ENCODE measurements at places on chromosomes 1 and 21. TPM values are rescaled to one million over a fixed set of nuclear protein-coding genes. Genes with fewer than 3 reads are reported as not detected.
A peak's percentile ranks its signal among the peaks of the same experiment; 100 is the strongest.

GLIS1 gene
- 0.35 TPM for polyA plus RNA-seq

ARHGAP29 gene
- polyA plus RNA-seq, result 5.1 TPM

LCE2A gene
- not detected for polyA plus RNA-seq

ETV3L gene
- not detected for polyA plus RNA-seq

GJB5 gene
- polyA plus RNA-seq, result 0.03 TPM

CHRM3 gene
- 0.03 TPM for polyA plus RNA-seq

BACE2 gene
- 16.0 TPM for polyA plus RNA-seq

POGZ gene
- 6.7 TPM for polyA plus RNA-seq

AMY2A gene
- not detected for polyA plus RNA-seq

CBR1 gene
- polyA plus RNA-seq, result 45.9 TPM

CD1E gene
- polyA plus RNA-seq, result not detected

IL23R gene
- polyA plus RNA-seq, result not detected

WDR64 gene
- polyA plus RNA-seq, result not detected

MYOG gene
- 160 TPM for polyA plus RNA-seq

DNA sequence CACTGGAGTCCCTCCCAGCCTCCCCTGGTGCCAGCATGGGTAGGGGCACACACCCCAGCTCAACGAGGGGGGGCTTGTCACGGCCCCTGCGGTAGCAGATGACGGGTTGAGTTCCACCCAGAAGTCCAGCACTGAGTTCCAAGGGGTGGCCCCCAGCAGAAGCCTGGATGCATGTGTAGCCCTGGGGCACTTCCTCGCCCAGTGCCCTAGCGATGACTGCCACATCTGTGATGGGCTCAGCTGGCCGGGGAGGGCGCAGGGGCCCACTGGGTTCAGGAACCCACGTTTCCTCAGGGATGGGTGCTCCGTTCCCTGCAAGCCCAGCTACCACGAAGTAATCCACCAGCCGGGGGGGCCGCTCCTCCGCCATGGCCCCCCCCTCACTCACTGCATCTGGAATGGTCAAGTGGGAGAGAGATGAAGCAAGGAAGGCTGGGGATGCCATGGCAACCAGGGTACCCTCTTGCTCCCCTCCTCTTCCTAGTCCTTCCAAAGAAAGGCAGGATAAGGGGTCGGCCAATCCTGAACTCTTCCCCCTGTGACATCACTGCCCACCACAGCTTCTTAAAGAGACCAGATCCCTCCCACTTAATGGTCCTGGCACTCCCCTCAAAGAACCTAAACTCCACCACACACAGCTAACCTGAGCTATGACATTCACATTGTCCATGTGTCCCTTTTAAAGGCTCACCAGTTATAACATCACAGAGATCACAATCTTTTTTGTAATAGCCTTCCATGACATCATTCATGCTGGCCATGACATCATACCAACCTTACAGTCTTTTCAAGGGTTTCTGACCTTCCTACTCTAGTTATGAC lies 2.3 kb downstream of the DENND4B start:
- H3K27ac ChIP-seq, result peak overlapping the region; percentile 94
- H3K36me3 ChIP-seq, result peaks cover 9% of the 10 kb centered on the region
- peak overlapping the region; percentile 99 for H3K4me3 ChIP-seq

GRCh38 chr1:167714098-167714438 lies 7.7 kb upstream of the MPZL1 start:
- H3K4me3 ChIP-seq, result peak overlapping the region; percentile 82
- H3K27ac ChIP-seq, result peak overlapping the region; percentile 97
- no peaks in the 10 kb centered on the region for H3K36me3 ChIP-seq
- no peaks in the 10 kb centered on the region for H3K4me1 ChIP-seq
- DNase-seq, result no peak
- no peaks in the 10 kb centered on the region for H3K27me3 ChIP-seq

- peak overlapping the region; percentile 95 for H3K27ac ChIP-seq
- H3K27me3 ChIP-seq, result no peaks in the 10 kb centered on the region
- no peaks in the 10 kb centered on the region for H3K36me3 ChIP-seq
Observed at GRCh38 chr1:223887747-223888418, 42.1 kb upstream of the TP53BP2 start.

DNA sequence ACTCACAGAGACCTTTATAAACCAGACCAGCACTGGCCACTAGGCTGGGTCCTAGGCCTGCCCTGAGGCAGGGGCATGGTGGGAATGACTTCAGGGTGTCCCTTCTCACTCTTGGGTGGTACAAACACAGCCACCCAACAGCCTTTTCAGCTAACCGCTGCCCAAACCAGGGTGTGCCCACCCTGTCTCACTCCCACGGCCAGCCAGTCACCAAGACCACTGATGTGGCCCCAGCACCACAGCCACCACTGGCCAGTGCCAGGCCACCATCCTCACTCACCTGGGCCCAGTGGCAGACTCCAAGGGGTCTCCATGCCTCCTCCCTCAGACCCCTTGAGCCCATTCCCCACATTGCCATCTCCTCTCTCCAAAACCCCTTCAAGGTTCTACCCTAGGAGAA lies 27.8 kb downstream of the TAS1R2 start:
- H3K4me1 ChIP-seq, result no peaks in the 10 kb centered on the region
- H3K4me3 ChIP-seq, result no peak overlapping the region
- H3K36me3 ChIP-seq, result no peaks in the 10 kb centered on the region
- peaks cover 3% of the 10 kb centered on the region for H3K27me3 ChIP-seq

DNA sequence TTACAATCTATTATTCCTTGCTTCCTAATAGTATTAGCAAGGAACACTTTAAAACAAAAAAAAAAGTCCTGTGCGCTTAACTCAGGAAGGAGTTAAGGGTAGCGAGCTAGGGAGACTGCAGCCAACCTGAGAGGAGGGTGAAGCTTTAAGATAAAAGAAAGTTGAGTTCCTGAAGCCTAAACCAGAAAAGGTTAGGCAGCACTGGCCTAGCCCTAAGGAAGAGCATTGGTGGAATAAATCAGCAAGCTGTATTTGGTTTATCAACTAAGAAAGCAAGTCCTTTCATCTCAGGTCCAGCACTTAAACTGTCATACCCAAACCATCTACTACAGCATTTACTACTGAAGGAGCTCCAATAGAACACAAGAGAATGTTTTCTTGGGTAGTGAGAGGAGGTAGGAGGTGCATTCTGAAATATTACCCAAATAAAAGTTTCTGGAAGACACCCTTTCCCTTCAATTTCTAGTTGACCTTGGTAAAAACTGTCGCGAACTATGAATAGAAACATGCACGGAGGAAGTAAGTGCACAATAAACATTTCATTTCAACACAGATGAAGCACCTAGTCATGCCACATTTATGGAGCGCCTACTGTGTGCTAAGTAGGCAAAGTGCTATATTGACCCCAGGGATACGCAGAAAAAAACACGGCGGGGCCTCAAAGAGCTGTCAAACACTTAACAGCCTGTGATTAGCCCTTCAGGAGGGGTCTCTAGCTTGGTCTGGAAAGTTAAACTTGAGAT lies 1.3 kb downstream of the GLRX2 start:
- H3K4me1 ChIP-seq, result peaks cover 25% of the 10 kb centered on the region
- H3K27ac ChIP-seq, result peak overlapping the region; percentile 97
- H3K27me3 ChIP-seq, result no peaks in the 10 kb centered on the region
- peaks cover 5% of the 10 kb centered on the region for H3K36me3 ChIP-seq

- H3K27me3 ChIP-seq, result peaks cover 4% of the 10 kb centered on the region
- H3K27ac ChIP-seq, result no peak overlapping the region
- no peak for DNase-seq
- H3K36me3 ChIP-seq, result no peaks in the 10 kb centered on the region
- H3K4me1 ChIP-seq, result peaks cover 4% of the 10 kb centered on the region
Observed at GRCh38 chr1:159895836-159896545, 4.0 kb downstream of the CFAP45 start.

DNA sequence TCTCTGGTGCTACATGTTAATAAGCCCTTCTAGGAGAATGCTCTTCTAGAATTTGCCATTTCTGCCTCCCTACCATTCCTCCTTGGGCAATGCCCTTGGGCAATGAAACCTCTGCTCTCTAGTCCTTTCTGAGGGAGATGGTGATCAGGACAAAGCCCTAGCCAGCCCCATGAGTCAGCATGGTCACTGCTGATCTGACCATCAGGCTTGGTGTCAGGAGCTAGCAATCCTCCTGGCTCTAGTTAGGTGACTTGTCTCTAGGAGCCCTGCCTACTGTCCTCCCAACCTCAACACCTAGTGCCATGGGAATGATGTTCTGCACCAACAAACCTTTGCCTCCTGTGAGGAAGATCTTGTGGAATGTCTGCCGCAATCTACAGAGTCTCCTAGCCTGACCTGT lies 89.8 kb downstream of the NMNAT2 start:
- H3K27me3 ChIP-seq, result peaks cover 29% of the 10 kb centered on the region
- no peaks in the 10 kb centered on the region for H3K36me3 ChIP-seq
- DNase-seq, result no peak
- H3K27ac ChIP-seq, result no peak overlapping the region
- H3K4me1 ChIP-seq, result no peaks in the 10 kb centered on the region

DNA sequence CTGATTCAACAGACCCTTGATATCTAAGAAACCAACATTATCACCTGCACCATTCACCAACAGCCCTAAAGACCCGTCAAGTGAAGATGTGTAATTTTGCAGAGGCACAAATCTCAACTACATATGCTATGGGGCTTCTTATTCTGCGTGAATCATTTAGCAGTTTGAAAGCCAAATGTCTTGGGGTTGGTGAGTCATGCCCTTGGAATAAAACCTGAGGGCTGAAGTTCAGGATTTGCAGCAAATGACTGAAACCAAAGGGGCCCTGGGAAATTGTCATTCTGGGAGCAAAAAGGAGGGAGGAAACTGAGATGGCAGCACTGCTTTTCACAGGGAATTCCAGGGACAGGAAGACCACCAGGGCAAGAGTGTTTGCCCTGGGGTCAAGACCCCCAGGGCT lies 79.2 kb upstream of the TNR start:
- no peaks in the 10 kb centered on the region for H3K36me3 ChIP-seq
- H3K4me3 ChIP-seq, result no peak overlapping the region

DNA sequence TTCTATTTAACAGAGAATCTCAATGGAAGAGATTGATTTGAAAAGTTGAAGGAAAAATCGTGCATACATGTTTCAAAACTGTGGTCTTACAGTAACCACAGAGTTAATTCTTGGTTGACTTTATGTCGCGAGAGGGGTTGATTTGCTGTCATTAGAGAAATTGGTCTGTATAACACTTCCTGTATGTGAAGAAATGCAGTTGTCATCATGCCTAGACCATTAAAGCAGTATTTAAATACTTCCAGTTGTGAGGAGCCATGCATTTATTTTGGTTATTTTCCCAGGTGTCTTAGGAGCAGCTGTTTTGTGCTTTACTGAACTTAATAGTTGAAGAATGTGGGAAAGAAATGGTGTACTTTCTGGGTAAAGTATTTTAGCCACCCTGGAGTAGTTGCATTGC lies 76.2 kb downstream of the NFIA start:
- H3K36me3 ChIP-seq, result no peaks in the 10 kb centered on the region
- no peak overlapping the region for H3K4me3 ChIP-seq
- no peak for DNase-seq
- H3K27ac ChIP-seq, result no peak overlapping the region

DNA sequence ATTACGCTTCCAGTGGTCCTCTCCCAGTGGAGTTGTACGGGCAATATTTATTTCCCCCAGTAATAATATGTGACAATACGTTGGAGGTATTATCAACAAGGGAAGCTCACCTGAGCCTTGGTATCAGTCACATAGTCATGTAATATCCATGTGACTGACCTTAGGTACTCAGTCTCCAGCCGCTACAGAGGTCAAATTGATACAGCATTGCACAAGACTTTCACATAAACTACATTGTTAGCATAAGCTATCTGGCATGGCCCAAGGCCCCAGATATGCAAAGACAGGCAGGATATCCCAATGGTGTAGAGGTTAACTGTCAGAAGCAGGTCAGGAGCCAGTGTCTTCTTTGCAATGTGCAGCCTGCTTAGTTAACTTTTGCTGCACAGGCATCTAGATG lies 15.3 kb upstream of the CHIT1 start:
- no peaks in the 10 kb centered on the region for H3K4me1 ChIP-seq
- H3K4me3 ChIP-seq, result no peak overlapping the region
- H3K27ac ChIP-seq, result no peak overlapping the region
- H3K36me3 ChIP-seq, result no peaks in the 10 kb centered on the region
- H3K27me3 ChIP-seq, result no peaks in the 10 kb centered on the region

Measured in psoas muscle (tissue), 8 donors.